SK-N-SH treated with all-trans-retinoic acid at 6 μM for 48 hours (cell line): ENCODE measurements at places on chromosomes 6 and 20.
A peak's percentile ranks its signal among the peaks of the same experiment; 100 is the strongest.

- no peak for ATAC-seq
Observed at GRCh38 chr6:131782764-131783163, 25.1 kb upstream of the ENPP1 start.

GRCh38 chr20:58822149-58822548 is 28.6 kb downstream of the GNAS-AS1 start:
- no peak for ATAC-seq

DNA sequence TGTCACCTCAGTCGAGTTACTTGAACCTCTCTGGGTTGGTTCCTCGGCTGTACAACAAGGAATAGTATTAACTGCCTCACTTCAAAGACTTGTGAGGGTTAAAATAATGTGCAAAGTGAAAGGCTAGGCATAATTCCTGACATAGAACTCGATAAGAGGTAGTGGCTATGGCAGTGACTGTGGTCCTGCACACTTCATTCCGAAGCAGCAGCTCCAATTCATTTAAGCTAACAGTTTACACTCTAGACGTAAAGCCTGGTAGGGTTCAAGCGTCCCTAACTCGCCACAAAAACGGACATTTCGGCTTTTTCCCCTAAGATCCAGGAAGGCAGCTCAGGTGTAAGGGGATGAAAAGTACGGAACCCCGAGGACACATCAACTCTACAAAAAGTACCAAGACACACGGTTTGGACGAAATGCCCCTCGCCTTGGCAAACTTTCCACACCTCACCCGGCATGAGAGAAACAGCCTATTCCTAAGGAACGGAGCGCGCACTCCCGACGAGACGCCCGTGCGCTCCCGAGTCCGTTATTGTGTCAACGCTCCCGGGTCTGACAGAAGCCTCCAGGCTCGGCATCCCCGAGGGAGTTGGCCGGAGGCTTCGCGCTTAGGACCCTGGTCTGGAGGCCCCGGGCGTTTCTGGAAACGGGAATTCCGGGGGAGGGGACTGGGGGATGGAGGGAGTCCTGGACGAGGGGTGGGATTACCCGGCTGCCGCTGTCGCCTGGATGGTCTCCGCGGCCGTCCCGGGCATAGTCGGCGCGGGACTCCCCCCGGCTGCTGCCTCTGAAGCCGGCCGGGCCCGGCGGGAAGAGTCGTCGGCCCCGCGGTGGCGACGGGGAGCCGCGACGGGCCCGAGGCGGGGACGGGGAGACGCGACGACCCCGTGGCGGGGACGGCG is 937 bp downstream of the ZNF318 start:
- peak; percentile 56 for ATAC-seq

- ATAC-seq: peak; percentile 74
Observed at GRCh38 chr6:35359744-35360348, 17.5 kb downstream of the PPARD start.
